ENCODE measurements at places on chromosomes 3 and 15.

DNA sequence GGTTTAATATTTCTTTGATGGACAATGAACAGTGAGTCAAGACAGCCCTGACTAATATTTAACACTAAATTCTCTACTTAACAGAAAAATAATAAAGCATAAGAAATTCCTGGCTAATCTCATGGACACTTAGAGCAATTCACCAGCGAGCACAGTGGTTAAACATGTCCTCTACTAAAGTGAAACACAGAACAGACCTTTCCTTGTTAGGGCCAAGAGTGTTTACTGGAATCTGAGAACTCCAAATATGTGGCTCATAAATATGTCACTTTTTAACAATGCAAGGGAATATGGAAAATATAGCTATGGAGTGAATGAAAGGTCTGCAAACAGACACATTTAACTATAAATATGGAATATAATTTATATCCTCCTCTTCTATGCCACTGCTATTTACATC, 18.6 kb upstream of the IGSF10 start:
- DNase-seq: no peak

DNA sequence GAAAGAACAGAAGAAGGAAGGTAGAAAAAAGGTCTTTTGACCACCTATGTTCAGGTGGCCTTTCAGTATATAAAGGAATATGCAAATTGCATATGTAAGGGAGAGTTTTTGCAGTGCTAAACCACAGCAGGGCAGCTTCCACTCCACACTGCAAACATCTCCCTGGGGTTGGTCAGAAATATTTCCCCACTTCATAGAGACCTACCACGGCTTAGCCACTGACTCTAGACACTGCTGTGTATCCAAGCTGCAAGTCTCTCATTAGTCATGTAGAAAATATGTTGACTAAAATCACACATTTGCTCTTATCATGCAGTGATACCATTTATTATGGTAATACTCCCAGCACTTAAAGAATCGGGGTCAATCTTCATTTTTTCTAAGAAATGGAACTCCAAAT, 214.9 kb upstream of the NR2F2 start:
- no peak for DNase-seq

- no peak for DNase-seq
These were observed 8.8 kb downstream of the NEK10 start for GRCh38 chr3:27360113-27361078.

- no peak for DNase-seq
These were observed 35.9 kb downstream of the MINAR1 start for GRCh38 chr15:79467865-79468586.

- no peak for DNase-seq
These were observed 8.2 kb upstream of the TMEM62 start for GRCh38 chr15:43125100-43125661.

GRCh38 chr3:141235661-141236171, 4.1 kb downstream of the PXYLP1 start:
- DNase-seq: no peak

- DNase-seq: no peak
These were observed 2.2 kb upstream of the MASP1 start for GRCh38 chr3:187293516-187294430.

DNA sequence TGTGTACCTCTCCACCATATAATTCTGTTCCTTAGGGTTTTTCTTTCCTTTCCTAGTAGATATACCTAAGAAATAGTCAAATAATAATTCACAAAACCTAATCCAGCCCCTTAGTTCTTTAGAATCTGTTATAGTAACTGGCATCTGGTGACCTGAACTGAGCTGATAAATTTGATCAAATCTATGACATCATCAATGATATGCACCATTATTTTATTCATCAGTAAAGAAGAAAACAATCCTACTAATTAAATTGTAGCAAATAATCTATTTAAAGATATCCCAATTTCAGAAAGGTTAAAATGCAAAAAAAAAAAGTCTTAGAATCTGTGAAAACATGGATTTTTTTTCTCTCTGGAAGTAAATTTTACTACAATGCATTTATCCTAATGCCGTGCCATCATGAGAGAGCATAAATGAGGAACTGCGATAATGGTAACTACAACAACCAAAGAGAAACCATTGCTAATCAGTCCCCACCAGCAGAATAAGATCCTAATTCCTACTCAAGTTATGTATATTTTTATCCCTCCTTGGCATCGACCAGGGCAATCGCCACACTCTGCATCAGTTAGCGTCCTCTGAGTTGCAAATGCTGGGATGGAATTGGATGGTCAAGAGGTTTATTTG, 6.6 kb upstream of the MNS1 start:
- DNase-seq: no peak

DNA sequence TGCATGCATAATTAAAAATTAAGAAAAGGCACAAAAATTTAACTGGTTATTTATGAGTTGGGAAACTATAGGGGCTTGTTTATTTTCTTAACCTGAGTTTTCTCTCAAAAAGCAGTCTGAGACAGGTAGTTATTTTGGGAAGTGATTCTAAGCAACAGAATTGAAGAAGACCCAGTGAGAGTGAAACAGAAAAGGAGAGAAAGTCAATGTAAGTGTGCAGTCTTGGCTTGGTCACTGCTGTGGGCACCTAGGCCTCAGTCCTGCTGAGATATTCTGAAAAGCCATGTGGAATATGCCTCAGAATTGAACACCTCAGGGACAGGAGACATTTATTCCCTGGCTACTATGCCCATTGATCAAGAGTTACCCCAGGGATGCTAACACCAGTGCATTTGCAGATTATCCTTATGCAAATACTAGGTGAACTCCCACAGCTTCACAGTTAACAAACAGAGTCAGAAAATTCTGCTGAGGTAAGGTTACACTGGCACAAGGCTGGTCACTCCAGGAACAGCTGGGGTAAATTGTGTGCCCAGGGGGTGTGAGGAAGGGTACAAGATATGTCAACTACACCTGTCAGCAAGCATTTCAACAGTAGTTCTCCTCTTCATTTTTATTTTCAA, 222.7 kb downstream of the EFHB start:
- no peak for DNase-seq

GRCh38 chr3:119322835-119323722, 28.9 kb downstream of the ARHGAP31 start:
- DNase-seq: peak; percentile 86

- DNase-seq: no peak
These were observed 124.4 kb downstream of the HCN4 start for GRCh38 chr15:73244333-73244732.

DNA sequence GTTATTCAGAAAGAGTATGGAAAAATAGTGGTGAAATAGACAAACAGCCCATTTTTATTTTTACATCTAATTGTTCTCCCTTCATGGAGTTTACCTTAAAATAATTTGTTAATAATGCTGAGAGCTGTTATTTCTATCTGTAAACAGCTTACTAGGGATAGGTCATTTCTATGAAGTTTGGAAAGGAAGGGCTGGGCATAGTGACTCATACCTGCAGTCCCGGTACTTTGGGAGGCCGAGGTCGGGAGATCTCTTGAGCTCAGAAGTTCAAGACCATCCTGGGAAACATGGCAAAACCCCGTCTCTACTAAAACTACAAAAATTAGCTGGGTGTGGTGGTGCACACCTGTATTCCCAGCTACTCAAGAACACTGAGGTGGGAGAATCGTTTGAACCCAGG, 624.3 kb upstream of the LMCD1 start:
- DNase-seq: no peak

- no peak for DNase-seq
These were observed 105.9 kb upstream of the AKAP13 start for GRCh38 chr15:85274315-85275050.

- no peak for DNase-seq
These were observed 161.7 kb downstream of the VGLL4 start for GRCh38 chr3:11482021-11482420.

- DNase-seq: no peak
These were observed 873.1 kb downstream of the NSUN3 start for GRCh38 chr3:94935738-94936580.

GRCh38 chr15:32919749-32920414, 202.1 kb downstream of the GREM1 start:
- no peak for DNase-seq

- no peak for DNase-seq
These were observed 43.2 kb downstream of the EHHADH start for GRCh38 chr3:185210621-185211142.

- DNase-seq: no peak
These were observed 177.5 kb downstream of the STT3B start for GRCh38 chr3:31710123-31710803.

Measured in RKO (cell line).